Trophoblast cell (in vitro differentiated cells and primary cell): ENCODE measurements at places on chromosomes 2 and 18.

- H3K27ac ChIP-seq: no peak overlapping the region
- no peak for DNase-seq
- H3K4me1 ChIP-seq: no peaks in the 10 kb centered on the region
- H3K27me3 ChIP-seq: no peaks in the 10 kb centered on the region
Observed at GRCh38 chr18:21115519-21116411, 4.2 kb upstream of the ROCK1 start.

DNA sequence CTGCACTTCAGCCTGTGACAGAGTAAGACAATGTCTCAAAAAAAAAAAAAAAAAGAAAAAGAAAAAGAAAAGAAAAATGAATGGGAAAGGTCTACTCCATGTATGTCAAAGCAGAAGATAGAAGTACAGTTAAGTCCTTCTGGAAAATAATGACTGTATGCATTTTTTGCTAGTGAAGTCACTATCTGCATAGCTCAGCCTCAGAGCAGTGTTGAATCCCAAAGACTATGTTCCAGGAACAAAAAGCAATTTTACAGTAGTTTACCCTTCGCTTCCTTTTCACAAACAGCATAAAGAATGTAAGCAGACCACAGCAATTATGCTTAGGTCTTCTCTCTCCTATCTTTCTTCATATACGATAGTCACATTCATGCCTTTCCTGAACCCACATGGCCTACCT, 497.4 kb downstream of the CMPK2 start:
- H3K36me3 ChIP-seq: no peaks in the 10 kb centered on the region
- DNase-seq: peak; percentile 58
- peak overlapping the region; percentile 87 for H3K27ac ChIP-seq
- peaks cover 11% of the 10 kb centered on the region for H3K4me1 ChIP-seq
- no peak overlapping the region for H3K4me3 ChIP-seq

- DNase-seq: no peak
- H3K27me3 ChIP-seq: no peaks in the 10 kb centered on the region
- H3K36me3 ChIP-seq: no peaks in the 10 kb centered on the region
- no peak overlapping the region for H3K27ac ChIP-seq
- no peak overlapping the region for H3K4me3 ChIP-seq
- H3K4me1 ChIP-seq: no peaks in the 10 kb centered on the region
Observed at GRCh38 chr2:5592916-5593315, 99.3 kb upstream of the SOX11 start.

DNA sequence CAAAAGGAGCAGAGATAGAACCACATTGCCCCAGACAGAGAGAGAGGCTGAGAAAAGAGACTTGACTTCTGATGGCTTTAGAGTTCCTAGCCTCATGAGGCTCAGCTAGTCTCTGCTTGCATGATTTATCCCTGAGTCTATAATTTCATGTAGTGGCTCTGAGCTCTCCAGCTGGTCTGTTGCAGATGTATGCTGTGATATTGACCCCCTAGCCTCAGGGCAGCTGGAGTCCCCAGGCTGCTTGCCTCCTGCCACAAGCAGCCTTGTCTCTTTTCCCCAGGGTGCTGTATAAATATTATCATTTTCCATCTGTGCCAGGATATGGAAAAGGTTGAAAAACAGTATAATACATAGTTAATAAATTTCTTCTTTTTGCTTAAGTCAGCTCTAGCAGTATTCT, 467.6 kb upstream of the CWC22 start:
- no peaks in the 10 kb centered on the region for H3K4me1 ChIP-seq
- no peaks in the 10 kb centered on the region for H3K27me3 ChIP-seq
- H3K27ac ChIP-seq: no peak overlapping the region
- no peaks in the 10 kb centered on the region for H3K36me3 ChIP-seq

GRCh38 chr18:4906856-4907255, 290.2 kb downstream of the AKAIN1 start:
- no peak overlapping the region for H3K4me3 ChIP-seq
- H3K27ac ChIP-seq: no peak overlapping the region
- H3K27me3 ChIP-seq: no peaks in the 10 kb centered on the region
- H3K4me1 ChIP-seq: no peaks in the 10 kb centered on the region
- no peaks in the 10 kb centered on the region for H3K36me3 ChIP-seq

DNA sequence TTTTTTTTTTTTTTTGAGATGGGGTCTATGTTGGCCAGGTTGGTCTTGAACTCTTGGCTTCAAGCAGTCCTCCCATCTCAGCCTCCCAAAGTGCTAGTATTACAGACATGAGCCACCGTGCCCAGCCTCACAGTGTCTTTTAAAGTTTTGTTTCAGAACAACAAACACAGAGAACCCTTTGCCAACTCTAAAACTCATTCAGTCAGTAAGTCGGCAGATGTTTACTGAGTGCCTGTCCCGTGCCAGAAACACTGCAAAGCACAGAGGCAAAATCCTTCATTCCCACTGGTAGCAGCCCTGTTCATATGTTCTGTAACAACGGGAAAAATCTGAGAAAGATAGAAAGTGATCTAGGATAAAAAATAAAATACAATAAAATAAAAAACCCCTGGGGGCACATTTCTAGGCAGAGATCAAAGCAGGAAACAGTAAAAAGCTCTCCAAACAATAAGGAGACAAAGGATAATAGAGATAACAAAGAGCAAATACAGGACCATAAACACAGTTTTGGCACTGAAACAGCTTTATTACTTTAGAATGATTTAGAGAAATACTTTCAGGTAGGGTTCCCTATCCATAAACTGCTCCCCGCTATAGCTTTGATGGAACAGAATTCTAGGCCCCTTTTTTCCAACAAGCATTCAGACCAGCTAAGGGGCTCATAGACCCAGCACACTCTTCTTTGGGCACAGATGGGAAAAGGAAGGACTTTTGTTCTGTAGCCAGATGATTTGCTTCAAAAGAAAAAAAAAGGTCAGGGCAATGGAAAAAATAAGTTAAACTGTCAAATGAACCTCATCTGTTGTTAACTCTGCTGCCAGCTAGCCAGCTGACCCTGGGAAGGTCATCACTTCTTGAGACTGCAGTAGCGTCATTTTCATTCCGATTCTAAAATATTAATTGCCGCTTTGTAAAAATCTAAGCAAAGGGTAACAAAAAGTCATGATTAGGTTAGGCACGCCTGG, 212.3 kb downstream of the CDH20 start:
- H3K27me3 ChIP-seq: no peaks in the 10 kb centered on the region
- H3K27ac ChIP-seq: no peak overlapping the region
- H3K36me3 ChIP-seq: no peaks in the 10 kb centered on the region
- H3K4me1 ChIP-seq: peaks cover 9% of the 10 kb centered on the region
- DNase-seq: no peak

DNA sequence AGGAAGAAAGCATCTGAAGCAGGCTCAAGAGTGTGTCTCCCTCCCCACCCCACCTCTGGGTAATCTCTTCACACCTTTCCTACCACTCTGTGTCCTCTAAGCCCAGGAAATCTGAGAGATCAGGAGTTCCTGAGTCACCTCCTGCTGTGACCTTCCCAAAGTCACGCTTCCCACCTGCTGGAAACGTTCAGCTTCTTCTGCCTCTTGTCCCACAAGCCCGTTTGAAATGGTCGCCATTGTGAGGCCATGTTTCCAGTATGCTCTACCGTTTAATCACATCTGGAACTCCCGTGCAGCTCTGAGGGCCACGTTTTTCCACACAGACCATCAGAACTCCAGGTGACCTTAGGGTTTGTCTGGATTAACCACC, 25.9 kb downstream of the GREB1 start:
- H3K36me3 ChIP-seq: no peaks in the 10 kb centered on the region
- H3K27me3 ChIP-seq: no peaks in the 10 kb centered on the region
- H3K4me1 ChIP-seq: peaks cover 34% of the 10 kb centered on the region
- H3K4me3 ChIP-seq: no peak overlapping the region
- peak overlapping the region; percentile 25 for H3K27ac ChIP-seq

DNA sequence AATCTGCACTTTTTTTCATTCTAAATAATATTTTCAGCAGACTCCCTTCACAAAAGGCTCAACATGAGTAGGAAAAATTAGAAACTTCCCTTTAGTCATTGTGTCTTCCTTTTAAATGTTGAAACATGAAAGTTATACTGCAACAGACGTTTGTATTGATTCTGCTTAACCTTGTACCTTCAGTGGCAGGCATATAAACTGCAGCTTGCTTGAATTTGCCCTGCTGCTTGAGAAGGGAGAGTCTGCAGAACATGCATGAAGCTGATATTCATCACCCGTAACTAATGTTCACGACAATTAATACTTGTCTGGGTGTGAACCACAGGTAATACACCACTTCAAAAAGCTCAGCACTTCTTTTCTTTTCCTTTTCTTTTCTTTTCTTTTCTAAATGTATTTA, 294.7 kb upstream of the LRP1B start:
- no peak overlapping the region for H3K27ac ChIP-seq
- H3K4me1 ChIP-seq: no peaks in the 10 kb centered on the region
- no peak for DNase-seq
- no peaks in the 10 kb centered on the region for H3K36me3 ChIP-seq
- H3K27me3 ChIP-seq: no peaks in the 10 kb centered on the region
- H3K4me3 ChIP-seq: no peak overlapping the region

DNA sequence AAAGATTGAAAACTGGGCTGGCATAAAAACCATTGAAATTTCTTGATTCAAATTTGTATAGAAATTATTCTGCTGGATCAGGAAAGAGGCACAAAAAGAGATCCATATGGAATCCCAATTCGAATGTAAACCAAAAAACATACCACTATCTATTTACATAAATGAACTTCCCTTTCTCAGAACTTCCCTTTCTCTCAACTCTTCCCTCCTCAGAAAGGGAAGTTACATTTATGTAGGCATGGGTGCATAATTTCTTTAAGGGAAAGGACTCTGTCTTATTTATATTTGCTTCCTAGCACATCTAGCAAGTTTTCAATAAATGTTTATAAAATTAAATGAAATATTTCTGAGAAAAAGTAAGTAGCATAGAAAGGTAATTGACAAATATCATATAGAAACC, 398.1 kb upstream of the ATP5MC3 start:
- no peaks in the 10 kb centered on the region for H3K4me1 ChIP-seq
- no peak overlapping the region for H3K4me3 ChIP-seq
- H3K27ac ChIP-seq: no peak overlapping the region
- no peak for DNase-seq

DNA sequence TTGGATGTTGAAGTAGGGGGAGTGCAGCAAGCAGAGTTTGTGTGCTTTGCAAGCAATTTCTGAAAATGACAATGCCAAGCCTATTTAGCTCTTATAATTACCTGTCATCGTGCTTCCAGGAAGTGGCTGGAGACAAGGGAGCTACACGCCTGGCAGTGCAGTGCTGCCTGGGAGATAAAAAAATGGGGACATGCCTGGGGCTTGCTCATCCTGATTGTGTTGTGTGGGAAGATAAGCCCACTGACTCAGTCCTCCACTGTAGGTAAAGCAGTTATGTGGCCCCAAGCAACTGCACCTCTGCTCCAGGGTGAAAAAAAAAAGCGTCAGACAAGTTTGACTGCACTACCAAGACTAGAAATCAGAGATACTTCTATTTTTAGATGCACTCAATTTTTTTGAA, 396.9 kb upstream of the NXPH2 start:
- H3K36me3 ChIP-seq: no peaks in the 10 kb centered on the region
- no peaks in the 10 kb centered on the region for H3K4me1 ChIP-seq
- no peaks in the 10 kb centered on the region for H3K27me3 ChIP-seq
- H3K27ac ChIP-seq: no peak overlapping the region
- DNase-seq: peak; percentile 9
- H3K4me3 ChIP-seq: no peak overlapping the region

DNA sequence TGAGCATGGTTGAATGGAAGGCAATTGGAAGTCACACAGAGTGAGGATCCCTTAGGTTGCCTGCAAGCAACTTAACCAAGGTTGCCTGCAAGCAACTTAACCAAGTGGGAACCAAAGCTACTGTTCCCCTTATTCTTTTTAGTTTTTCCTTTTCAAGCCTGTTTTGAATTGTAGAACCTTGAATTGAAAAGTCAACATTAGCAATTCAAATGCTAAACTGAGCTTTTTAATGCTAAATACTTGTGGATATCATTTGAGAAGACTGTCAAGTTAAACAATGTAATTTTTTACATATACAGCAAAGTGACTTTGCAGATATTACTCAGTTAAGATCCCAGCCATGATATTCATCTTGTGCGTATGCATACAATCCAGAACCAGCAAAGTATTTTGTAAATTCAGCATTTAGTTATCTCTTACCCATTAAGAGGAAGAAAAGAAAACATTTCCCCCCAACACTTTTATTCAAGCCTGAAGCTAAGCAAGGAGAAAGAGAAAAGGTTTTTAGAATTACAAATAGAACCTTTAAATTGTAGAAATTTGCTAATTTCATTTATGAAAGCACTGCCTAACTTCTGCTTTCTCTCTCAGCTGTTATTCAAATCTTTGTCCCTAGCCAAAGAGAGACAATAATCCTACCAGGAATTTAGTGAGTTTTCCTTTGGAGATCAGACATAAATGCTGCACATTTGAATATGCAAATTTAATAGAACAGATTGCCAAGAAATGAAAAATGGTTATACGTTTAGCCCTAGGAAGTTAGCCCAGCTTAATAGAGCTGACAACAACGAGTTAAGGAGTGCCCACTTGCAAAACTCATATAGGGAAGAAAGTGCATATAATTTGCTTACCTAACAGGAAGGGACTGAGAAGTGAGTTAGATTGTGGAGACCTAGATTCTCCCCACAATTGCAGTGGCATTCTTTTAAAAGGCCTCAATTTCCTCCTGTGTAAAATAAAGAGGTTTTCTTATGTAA, 643.2 kb upstream of the PIK3C3 start:
- no peak overlapping the region for H3K4me3 ChIP-seq
- H3K27ac ChIP-seq: no peak overlapping the region

GRCh38 chr2:56372071-56372656, 188.4 kb downstream of the CCDC85A start:
- no peak for DNase-seq
- H3K4me1 ChIP-seq: no peaks in the 10 kb centered on the region
- H3K36me3 ChIP-seq: no peaks in the 10 kb centered on the region
- no peaks in the 10 kb centered on the region for H3K27me3 ChIP-seq

DNA sequence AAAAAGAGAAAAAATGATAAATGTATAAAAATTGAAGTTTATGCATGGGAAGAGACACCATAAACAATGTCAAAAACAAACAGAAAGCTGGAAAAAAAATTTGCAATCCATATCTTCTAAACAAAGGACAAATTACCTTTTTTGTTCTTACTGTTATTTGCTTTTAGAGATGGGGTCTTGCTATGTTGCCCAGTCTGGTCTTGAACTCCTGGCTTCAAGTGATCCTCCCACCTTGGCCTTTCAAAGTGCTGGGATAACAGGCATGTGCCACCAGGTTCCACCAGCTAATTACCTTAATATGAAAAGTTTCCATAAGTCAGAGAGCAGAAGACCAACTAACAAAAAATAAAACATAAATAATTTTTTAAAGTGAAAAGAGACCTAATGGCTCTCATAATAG, 90.0 kb upstream of the SIX3 start:
- DNase-seq: no peak
- H3K27ac ChIP-seq: no peak overlapping the region

GRCh38 chr2:223563462-223563861, 38.7 kb downstream of the SCG2 start:
- H3K36me3 ChIP-seq: no peaks in the 10 kb centered on the region
- H3K4me1 ChIP-seq: peaks cover 2% of the 10 kb centered on the region
- peak; percentile 41 for DNase-seq
- H3K27ac ChIP-seq: peak overlapping the region; percentile 70
- no peak overlapping the region for H3K4me3 ChIP-seq

- H3K27me3 ChIP-seq: no peaks in the 10 kb centered on the region
- no peaks in the 10 kb centered on the region for H3K36me3 ChIP-seq
- no peak overlapping the region for H3K4me3 ChIP-seq
- H3K4me1 ChIP-seq: no peaks in the 10 kb centered on the region
Observed at GRCh38 chr2:45745231-45745630, 93.8 kb downstream of the PRKCE start.
